ENCODE measurements at places on chromosomes 1 and 21. TPM values are rescaled to one million over a fixed set of nuclear protein-coding genes. Genes with fewer than 3 reads are reported as not detected.

EFNA1 gene
- total RNA-seq = 2.1 TPM

CR1 gene
- total RNA-seq = 0.70 TPM

PIGR gene
- not detected for total RNA-seq

C1orf141 gene
- not detected for total RNA-seq

NPR1 gene
- total RNA-seq = 8.5 TPM

PTAFR gene
- total RNA-seq = 0.76 TPM

RGS8 gene
- 2.5 TPM for total RNA-seq

ERG gene
- total RNA-seq = 1.0 TPM

CORT gene
- 0.16 TPM for total RNA-seq

OR2T29 gene
- total RNA-seq = not detected

DNA sequence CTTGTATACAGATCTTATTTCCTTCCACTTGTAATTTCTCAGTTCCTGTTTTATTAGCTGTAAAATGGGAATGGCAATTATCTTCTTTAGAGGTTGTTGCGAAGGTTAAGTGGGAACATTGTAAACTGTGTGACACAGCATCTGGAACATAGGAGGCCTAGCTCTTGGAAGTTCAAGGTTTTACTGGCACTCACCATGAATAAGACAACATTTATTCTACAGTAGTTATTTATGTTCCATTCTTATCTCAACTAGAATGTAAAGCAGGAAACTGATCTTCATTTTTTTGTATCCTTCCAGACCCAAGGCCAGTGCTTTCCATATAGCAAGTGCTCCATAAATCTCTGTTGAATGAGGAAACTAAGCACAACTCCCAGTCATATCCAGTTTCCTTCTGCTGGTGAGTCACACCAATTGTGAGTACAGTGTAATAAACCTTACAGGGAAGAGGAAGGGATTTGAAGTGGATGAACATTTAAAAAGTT is 1.4 kb downstream of the BCL10 start:
- DNase-seq = no peak
- peaks cover 10% of the 10 kb centered on the region for H3K36me3 ChIP-seq
- no peaks in the 10 kb centered on the region for H3K27me3 ChIP-seq
- peak overlapping the region; percentile 96 for H3K27ac ChIP-seq

DNA sequence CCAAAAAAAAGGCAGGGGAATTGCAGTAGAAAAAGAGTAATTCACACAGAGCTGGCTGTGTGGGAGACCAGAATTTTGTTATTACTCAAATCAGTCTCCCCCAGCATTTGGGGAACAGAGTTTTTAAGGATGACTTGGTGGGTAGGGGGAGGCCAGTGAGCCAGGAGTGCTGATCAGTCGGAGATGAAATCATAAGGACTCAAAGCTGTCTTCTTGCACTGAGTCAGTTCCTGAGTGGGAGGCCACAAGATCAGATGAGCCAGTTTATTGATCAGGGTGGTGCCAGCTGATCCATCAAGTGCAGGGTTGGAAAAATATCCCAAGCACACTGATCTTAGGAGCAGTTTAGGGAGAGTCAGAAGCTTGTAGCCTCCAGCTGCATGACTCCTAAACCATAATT is 23.7 kb upstream of the EDARADD start:
- H3K4me1 ChIP-seq = no peaks in the 10 kb centered on the region
- no peaks in the 10 kb centered on the region for H3K36me3 ChIP-seq
- H3K27me3 ChIP-seq = no peaks in the 10 kb centered on the region
- DNase-seq = no peak

- H3K36me3 ChIP-seq = no peaks in the 10 kb centered on the region
- no peak overlapping the region for H3K4me3 ChIP-seq
- no peaks in the 10 kb centered on the region for H3K27me3 ChIP-seq
- peaks cover 9% of the 10 kb centered on the region for H3K4me1 ChIP-seq
- DNase-seq = no peak
Measured at GRCh38 chr1:214793708-214794107, 190.7 kb downstream of the CENPF start.

DNA sequence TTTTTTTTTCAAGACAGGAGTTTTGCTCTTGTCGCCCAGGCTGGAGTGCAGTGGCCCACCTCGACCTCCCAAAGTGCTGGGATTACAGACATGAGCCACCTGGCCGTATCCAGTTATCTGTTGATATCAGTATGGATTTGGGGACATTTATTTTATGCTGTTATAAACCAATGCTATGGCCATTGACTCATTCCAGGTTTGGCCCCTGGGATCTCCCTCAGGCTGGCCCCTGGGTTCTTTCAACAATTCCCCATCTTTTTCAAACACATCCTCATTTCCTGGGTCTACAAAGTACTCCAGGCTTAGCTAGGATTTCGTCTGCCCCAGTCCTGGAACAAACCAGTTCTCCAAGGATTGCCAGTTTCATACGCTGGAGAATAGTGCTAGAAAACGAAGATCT is 44.1 kb downstream of the WDR4 start:
- H3K27me3 ChIP-seq = peaks cover 2% of the 10 kb centered on the region
- H3K4me1 ChIP-seq = peaks cover 4% of the 10 kb centered on the region
- DNase-seq = no peak
- H3K27ac ChIP-seq = no peak overlapping the region
- no peak overlapping the region for H3K4me3 ChIP-seq

DNA sequence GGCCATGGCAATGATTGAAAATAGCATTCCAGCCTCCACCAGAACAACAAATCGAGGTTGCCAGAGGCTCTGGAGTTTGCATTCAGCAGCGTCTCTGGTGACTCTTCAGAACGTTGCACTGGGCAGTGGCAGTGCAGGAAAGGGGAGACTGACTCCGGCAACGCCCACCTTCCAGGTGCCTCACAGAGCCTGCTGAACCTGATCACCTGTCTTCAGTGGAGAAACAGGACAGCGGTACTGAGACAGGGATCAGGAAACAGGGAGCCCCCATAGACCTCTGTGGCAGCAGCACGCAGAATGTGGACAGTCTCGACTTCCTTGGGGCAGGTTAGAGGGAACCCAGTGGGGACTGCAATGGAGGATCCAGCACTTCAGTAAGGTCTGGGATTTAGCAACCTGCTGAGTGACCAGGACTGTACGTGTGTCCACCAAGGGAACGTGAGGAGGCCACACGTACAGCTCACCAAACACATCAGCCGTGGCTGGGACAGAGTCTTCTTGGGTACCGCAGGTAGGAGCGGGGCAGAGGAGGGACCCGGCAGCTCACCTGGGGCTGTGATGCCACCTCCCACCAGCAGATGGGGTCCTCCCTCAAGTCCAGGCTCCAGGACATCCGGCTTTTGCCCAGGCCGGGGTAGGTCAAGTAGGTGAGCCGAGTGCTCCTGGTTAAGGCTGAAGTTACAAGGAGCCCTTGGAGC is 128.6 kb downstream of the PRDM2 start:
- H3K4me1 ChIP-seq = no peaks in the 10 kb centered on the region
- no peak overlapping the region for H3K27ac ChIP-seq
- no peaks in the 10 kb centered on the region for H3K36me3 ChIP-seq
- DNase-seq = peak; percentile 87
- no peak overlapping the region for H3K4me3 ChIP-seq

DNA sequence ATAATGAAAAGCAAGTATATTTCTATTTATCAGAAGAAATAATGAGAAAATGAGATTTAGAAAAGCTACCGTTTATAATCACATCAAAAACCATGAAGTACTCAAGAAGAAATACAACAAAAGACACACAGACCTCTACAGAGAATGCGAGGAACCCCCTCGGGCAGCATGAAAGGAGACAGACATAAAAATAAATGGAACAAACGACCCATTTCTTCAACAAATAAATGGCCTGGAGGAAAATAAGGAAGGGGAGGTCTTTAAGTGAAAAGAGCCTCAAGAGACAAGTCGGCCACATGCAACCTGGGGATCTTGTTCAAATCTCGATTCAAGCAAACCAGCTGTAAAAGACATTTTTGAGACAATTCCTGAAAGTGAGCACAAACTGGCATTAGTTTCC is 6.0 kb downstream of the CFAP74 start:
- no peak for DNase-seq
- peaks cover 3% of the 10 kb centered on the region for H3K4me1 ChIP-seq
- no peak overlapping the region for H3K27ac ChIP-seq
- no peaks in the 10 kb centered on the region for H3K27me3 ChIP-seq
- no peaks in the 10 kb centered on the region for H3K36me3 ChIP-seq
- H3K4me3 ChIP-seq = no peak overlapping the region

DNA sequence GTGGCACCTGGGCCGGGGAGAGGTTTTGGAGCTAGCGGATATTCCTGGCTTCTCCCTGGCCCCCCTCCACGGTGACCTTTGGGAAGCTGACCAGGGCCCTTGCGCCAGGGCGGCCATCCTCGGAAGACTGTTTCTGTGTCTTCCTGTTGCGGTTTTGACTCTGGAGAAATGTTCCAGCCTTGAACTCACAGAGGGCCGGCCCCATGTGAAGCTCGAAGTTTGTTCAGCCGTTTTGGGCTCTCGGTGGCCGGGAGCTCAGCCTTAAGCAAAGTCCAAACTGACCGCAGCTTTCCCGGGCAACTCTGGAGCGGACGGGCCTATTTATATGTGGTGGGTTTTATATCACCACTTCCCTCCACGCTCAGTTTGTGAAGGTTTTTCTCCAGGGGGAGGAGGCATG is 17.0 kb upstream of the WNT4 start:
- H3K27me3 ChIP-seq = no peaks in the 10 kb centered on the region
- H3K4me1 ChIP-seq = no peaks in the 10 kb centered on the region
- no peak for DNase-seq
- no peak overlapping the region for H3K27ac ChIP-seq

DNA sequence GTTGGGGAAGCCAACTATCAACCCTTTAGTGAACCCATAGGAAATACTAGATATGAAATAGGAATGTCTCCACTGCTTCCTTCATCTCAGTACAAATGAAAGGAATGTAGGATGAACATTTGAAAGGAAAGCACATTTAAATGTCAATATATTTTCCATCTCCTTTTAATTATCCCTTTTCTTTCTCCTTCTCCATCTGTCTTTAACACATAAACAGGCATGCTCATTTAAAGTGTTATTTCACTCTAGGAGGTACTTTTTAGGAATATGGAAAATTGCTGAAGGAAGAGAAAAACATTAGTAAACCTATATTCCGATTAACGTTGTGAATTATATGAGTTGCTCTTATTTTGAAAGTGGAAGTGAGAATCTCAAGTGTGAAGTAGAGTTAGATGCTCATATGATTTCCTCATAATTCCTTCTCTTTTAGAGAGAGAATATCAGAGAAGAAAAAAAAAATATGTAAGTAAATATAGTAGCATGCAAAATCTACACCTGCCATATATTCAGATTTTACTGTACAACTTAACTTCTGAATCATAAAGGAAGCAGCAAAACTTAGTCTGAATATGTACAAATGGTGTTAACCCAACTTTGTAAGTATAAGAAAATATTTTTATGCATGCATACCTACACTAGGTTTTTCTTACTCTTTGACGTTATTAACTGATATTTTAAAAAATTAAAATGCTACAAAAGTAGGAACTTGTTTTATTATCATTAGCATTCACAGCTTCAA is 406.9 kb upstream of the B3GALT2 start:
- H3K27ac ChIP-seq = peak overlapping the region; percentile 4
- DNase-seq = peak; percentile 5
- no peaks in the 10 kb centered on the region for H3K27me3 ChIP-seq

DNA sequence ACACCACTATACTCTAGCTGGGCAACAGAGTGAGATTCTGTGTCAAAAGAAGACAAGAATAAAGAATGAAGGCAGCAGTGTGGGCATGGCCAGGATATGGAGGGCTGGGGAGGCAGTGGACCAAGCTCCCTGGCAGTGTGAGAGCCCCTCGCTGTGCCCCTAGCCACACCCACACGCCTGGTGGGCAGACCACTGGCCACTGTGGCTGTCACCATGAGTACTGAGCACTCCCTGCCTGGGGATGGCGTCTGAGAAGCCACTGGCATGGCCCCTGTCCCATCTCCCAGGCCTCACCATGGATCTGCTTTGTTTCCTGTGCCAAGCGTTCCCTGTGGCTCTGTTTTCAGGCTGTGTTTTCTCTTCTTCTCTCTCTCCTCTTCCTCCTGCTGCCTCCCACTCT is 51.7 kb downstream of the STUM start:
- H3K4me3 ChIP-seq = no peak overlapping the region
- 0 out of 2 replicates have a peak, but pooled peaks cover 14% of the 10 kb centered on the region for H3K4me1 ChIP-seq
- no peak for DNase-seq
- no peaks in the 10 kb centered on the region for H3K27me3 ChIP-seq
- H3K36me3 ChIP-seq = no peaks in the 10 kb centered on the region
- no peak overlapping the region for H3K27ac ChIP-seq

- no peaks in the 10 kb centered on the region for H3K4me1 ChIP-seq
- no peaks in the 10 kb centered on the region for H3K27me3 ChIP-seq
- H3K27ac ChIP-seq = no peak within 1 kb of the TSS
- no peak within 1 kb of the TSS for H3K4me3 ChIP-seq
Measured at GRCh38 chr1:173603056-173603591, at the start of gene SLC9C2. SLC9C2 (minus strand) TSS chr1:173603072; CDS start chr1:173601776, 1,296 bp downstream.

- no peak for DNase-seq
- H3K27ac ChIP-seq = no peak overlapping the region
- no peaks in the 10 kb centered on the region for H3K27me3 ChIP-seq
- peaks cover 40% of the 10 kb centered on the region for H3K4me1 ChIP-seq
Measured at GRCh38 chr1:89826594-89826993, 5.8 kb downstream of the LRRC8D start.

DNA sequence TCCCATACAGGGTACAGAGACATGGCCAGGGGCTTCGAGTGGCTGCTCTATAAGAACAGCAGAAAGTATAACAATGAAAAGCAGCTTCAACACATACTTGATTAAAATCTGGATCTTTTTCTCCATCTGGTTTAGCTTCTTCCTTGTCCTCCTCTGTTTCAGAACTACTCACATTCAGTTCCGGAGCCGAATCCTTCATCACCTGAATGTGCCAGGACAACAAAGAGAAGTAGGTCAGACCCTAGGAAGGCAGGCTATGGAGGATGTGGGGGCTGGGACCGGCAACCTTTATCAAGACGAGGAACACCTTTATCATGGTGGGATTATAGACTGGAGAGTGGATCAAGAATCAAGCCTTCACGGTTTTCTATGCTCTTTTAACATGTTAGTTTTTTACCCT is 32.2 kb upstream of the RAP1GAP start:
- H3K27ac ChIP-seq = no peak overlapping the region
- H3K27me3 ChIP-seq = no peaks in the 10 kb centered on the region
- H3K4me1 ChIP-seq = peaks cover 15% of the 10 kb centered on the region
- peaks cover 20% of the 10 kb centered on the region for H3K36me3 ChIP-seq

GRCh38 chr1:53520481-53520880 is 61.3 kb downstream of the DMRTB1 start:
- no peaks in the 10 kb centered on the region for H3K4me1 ChIP-seq
- no peaks in the 10 kb centered on the region for H3K27me3 ChIP-seq
- H3K36me3 ChIP-seq = no peaks in the 10 kb centered on the region

- DNase-seq = no peak
- no peaks in the 10 kb centered on the region for H3K27me3 ChIP-seq
- H3K4me1 ChIP-seq = peaks cover 19% of the 10 kb centered on the region
- H3K27ac ChIP-seq = no peak overlapping the region
- peaks cover 9% of the 10 kb centered on the region for H3K36me3 ChIP-seq
- no peak overlapping the region for H3K4me3 ChIP-seq
Measured at GRCh38 chr1:220243947-220244346, 28.3 kb downstream of the RAB3GAP2 start.

GRCh38 chr1:5140962-5141361 is 486.6 kb downstream of the AJAP1 start:
- no peaks in the 10 kb centered on the region for H3K4me1 ChIP-seq
- no peak overlapping the region for H3K27ac ChIP-seq

DNA sequence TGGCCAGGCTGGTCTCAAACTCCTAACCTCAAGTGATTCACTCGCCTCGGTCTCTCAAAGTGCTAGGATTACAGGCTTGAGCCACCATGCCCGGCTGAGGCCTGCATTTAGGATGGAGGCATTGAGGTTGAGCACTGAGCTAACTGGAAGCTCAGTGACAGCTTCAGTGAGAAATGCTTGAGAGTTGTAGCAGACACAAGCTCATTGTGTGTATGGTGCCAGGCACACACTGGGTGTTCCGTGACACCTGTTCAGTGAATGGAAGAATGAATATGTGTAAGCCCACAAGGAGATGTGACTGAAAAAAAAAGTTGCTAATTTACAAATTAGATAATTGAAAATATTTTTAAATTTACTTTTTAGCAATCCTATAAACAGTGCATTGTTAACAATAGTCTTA is 21.8 kb downstream of the LURAP1 start:
- no peak overlapping the region for H3K27ac ChIP-seq
- no peak overlapping the region for H3K4me3 ChIP-seq
- no peaks in the 10 kb centered on the region for H3K27me3 ChIP-seq
